Fibroblast of skin of right biceps (primary cell): ENCODE measurements at places on chromosomes 1 and 21.
A peak's percentile ranks its signal among the peaks of the same experiment; 100 is the strongest.

- DNase-seq = no peak
These were observed 42.1 kb downstream of the HOOK1 start for GRCh38 chr1:59856725-59857338.

GRCh38 chr1:189662190-189662589, 815.5 kb downstream of the BRINP3 start:
- peak; percentile 3 for DNase-seq

DNA sequence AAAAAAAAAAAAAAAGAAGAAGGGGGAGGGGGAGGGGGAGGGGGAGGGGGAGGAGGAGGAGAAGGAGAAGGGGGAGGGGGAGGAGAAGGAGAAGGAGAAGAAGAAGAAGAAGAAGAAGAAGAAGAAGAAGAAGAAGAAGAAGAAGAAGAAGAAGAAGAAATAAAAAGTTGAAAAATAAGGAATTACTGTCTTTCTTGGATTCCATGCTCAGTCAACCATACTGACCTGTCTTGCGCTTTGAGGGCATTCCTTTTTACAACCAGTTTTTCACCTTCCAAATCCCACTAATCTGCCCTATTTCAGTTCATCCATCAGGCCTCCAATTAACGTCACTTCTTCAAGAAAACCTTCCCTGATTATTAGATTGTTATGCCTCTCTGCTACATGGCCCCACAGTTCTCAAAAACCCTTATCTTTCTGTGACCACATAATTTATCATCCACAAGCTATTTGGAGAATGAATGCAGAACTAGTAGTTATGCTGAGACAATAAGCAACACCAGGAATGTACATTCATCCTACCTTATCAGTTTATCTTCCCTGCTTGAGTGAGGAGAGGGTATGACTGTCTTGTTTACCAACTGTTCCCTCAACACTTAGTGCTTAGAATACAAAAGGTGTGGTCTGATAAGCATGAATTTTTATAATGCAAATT, 57.5 kb upstream of the GUCA2A start:
- DNase-seq = peak; percentile 71

DNA sequence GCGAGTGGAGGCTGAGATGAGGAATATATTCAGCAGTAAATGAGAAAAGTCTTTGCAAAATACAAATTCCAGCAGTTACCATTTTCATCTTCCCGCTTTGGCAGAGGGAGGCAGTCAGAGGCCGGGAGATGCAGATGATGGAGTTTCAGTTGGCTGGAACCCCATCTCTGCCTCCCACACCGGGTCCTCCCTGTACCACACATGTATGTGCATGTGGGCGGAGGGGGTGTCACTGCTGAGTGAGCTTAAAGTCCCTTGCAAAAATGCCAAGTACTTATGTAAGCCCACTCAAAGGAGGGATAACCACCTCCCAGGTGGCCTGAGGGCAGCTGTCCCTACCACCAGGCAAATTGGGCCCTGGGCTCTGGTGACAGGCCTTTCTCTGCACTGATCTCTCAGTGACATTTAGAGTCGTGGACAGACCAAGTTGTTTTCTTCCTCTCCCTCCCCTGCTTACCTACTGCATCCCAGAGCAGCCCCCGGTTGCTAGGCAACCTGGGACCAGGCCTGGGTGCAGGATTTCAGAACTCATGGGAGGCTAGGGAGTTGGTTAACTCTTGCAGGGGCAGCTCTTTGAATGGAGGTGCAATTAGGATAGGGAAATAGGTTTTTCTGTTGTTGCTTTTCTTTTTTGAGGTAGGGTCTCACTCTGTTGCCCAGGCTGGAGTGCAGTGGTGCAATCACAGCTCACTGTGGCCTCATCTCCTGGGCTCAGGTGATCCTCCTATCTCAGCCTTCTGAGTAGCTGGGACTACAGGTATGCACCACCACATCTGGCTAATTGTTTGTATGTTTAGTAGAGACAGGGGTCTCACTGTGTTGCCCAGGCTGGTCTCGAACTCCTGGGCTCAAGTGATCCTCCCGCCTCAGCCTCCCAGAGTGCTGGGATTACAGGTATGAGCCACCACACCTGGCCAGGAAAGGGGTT, 17.1 kb upstream of the UBXN10 start:
- DNase-seq = no peak

GRCh38 chr21:36917471-36918158, 48.9 kb downstream of the HLCS start:
- DNase-seq = peak; percentile 59

GRCh38 chr1:7553042-7553690, 217.9 kb upstream of the VAMP3 start:
- no peak for DNase-seq

- no peak for DNase-seq
These were observed 172.8 kb downstream of the ZNF281 start for GRCh38 chr1:200237066-200237465.

DNA sequence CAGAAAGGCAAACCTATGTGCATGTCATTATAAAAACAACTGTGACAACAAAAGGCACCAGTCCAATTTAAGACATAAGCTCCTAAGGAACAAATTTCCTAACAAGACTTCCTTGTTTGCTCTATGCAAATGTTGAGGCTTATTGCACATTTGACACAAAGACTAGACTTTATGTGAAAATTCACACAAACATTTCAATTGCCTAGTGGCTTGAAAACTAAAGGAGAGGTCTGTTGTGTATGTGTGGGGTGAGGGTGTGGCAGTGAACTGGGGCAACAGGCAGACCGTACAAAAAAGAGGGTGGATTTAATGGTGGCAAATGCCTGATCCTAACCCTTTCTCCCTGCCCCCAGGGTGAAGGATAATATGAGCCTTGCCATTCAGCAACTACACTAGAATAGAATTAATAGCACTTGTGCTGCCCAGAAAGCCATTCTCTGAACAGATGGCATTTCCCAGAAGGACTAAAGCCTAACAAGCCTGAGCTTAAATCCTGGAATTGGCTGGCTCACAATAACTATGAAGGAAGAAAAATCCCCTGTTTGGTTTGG, 73.9 kb downstream of the GLUL start:
- DNase-seq = no peak

GRCh38 chr1:222631611-222632208, 13.8 kb downstream of the MIA3 start:
- no peak for DNase-seq

- DNase-seq = peak; percentile 30
These were observed 9.2 kb downstream of the SLC2A1 start for GRCh38 chr1:42949312-42950115.

DNA sequence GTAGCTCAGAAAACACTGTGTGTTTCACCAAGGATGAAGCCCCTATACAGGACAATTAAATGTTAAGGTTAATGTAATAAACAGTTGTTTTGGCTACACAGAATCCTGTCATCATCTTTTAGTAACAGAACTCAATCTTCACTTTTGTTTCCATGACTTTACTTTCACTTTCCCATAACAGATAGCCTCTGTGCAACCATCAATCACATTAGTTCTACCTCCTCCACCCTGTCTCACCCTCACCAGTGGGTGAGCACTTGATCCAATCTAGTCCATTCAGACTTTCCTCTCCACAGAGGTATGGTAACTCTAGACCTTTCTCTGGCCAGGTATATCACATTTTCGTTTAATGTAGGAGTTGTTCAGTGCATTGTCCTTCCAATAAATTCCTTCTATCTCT, 1018.5 kb downstream of the ADGRL2 start:
- DNase-seq = no peak

DNA sequence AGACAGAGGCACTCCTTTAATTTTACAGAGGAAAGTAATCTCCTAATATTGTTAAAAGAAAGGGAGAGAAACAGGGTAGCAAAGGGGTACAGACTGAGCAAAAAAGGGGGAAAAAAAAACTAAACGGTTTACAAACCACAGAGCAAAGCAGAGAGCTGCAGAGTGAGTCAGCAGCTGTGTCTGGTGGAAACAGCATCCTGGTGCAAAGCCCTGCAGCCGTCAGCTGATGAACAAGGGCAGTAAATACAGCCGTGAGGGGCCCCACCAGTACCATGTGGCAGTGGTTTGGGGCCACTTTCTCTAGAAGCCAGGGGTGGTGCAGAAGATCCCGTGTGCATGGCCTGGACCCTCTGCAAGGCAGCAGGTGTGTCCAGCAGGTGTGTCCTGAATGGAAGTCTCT, 111.3 kb downstream of the ERG start:
- DNase-seq = peak; percentile 50

DNA sequence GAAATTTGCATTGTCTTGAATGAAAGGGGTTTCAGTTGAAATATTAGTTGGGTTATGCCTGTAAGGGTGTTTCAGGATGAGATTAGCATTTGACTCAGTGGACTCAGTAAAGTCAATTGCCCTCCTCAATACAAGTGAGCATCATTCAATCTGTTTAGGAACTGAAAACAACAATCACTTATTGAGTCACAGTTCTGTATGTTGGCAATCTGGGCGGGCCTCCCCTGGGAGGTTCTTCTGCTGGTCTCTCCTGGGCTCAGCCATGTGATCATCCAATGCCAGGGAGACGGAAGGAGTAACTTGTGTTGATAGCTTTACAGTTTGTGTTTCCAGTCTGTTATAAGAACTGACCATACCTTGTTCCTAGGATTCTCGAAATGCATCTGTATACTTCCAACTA, 262.9 kb upstream of the RUNX1 start:
- no peak for DNase-seq

- DNase-seq = no peak
These were observed 804.1 kb downstream of the USP25 start for GRCh38 chr21:16533692-16534407.
